ENCODE measurements at places on chromosomes 2 and 18. TPM values are rescaled to one million over a fixed set of nuclear protein-coding genes. Genes with fewer than 3 reads are reported as not detected.
A peak's percentile ranks its signal among the peaks of the same experiment; 100 is the strongest.

- DNase-seq = no peak
Measured at GRCh38 chr2:124325667-124326440, 300.8 kb downstream of the CNTNAP5 start.

- peak; percentile 44 for DNase-seq
Measured at GRCh38 chr2:205698286-205699268, 16.3 kb downstream of the NRP2 start.

- DNase-seq = peak; percentile 32
Measured at GRCh38 chr2:182379241-182379640, 47.6 kb downstream of the PDE1A start.

- DNase-seq = no peak
Measured at GRCh38 chr2:205868773-205869333, 186.6 kb downstream of the NRP2 start.

DNA sequence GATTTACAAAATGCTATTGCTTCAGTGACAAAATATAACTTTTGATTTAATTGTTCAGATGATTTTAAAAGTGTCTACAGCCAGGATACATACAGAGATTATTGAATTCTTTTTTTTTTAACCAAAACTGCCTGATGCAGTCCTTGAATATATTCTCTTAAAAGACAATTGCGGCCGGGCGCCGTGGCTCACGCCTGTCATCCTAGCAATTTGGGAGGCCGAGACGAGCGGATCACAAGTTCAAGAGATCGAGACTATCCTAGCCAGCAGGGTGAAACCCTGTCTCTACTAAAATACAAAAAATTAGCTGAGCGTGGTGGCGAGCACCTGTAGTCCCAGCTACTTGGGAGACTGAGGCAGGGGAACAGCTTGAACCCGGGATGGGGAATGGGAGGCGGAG lies 497.0 kb upstream of the FSIP2 start:
- DNase-seq = no peak

The CACNB4 gene
- total RNA-seq = 62.9 TPM

- no peak for DNase-seq
Measured at GRCh38 chr2:41791523-41791922, 256.3 kb upstream of the PKDCC start.

DNA sequence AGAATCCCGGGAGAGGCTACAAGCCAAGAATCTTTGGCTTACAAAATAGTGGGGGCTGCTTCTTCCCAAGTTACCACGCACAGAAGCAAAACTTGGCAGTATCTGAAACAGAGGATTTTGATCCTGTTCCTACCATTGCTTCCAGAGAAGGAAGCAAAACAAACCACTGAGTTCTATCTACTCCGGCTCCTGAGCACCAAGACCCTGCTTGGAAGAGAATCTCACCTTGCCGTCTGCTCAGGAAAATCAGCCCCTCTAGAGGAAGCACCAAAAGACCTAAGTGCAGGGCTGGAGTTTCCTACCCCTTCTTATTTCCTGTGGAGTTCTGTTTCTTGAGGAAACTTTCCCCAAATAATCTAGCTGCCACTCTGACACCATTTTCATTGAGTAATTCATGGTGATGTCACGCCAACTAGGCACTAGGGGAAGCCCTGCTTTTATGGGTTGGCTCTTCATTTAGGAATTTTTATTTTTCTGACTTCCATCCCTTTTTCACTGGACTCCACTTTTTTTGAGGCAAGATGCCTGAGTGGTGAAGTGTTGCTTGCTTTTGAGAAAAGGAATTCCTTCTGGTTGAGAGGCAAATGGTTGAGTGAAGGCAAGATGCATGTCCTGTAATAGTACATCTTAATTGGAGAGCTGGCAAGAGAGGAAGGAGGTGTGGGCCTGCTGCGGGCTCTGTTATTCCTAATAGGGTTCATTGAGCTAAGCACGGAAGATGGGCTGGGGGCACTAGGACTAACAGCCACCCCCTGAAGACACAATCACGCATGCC lies 36.8 kb upstream of the EML4 start:
- no peak for DNase-seq

The SKOR2 gene
- total RNA-seq = 0.55 TPM

DNA sequence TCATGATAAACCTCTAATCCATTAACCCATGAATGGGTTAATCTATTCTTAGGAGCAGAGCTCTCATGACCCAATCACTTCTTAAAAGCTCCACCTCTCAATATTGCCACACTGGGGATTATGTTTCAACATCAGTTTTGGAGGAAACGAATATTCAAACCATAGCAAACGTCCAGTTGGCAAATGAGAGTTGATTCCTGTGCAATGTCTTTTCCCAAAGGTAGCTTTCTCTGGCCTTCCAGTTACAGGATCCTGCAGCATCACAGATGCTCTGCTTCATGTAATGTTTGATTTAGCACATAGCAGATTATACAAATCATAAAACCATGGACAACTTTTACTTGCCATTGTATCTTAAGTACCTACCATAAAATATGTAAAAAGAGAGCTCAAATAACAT lies 481.0 kb downstream of the TNS1 start:
- no peak for DNase-seq

The RPS27A gene
- total RNA-seq = 1,805 TPM

DNA sequence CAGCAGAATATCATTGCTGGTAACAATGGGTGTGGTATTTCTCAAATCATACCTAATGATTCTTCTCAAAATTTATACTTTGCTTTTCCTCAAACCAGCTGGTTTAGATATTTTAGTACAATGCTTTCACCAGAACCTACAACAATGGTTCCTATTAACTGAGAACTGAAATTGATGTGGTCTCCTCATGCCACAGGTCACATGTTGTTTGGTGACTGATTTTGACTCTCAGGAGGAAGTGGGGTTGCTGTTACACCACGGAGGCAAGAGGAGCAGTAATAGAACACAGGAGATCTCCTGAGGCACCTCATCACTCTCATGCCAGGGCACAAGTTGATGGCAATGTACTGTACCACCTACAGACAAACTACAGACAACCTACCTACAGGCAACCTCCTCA lies 3.0 kb upstream of the CEP68 start:
- no peak for DNase-seq

- no peak for DNase-seq
Measured at GRCh38 chr2:28649481-28650265, 102.0 kb upstream of the PPP1CB start.

The IL1F10 gene
- total RNA-seq = not detected

DNA sequence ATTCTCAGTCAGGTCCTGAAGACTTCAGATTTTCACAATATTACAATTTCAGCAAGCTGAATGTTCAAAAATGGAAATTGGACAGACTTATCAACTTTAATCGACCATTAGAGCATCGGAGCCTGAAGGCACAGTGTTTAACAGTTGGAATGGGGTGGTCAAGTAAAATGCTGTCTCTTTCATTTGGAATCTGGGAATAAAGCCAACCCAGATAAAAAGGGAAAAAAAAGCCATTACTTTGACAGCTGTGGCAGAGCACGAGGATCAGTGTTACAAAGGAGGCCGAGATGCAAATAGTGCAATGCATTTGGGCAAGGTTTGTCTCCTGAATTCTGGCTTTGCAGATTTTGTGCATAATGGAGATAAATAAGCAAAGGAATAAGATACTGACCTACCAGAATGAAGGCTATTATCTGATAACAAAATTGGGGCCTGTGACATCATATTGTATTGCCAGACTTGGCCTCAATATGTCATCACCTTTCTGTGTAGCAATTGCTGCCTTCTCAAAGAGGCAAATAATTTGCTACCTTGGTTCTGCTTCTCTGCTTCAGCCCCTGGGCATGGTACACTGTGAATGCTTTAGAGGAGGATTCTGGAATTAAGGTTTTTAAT lies 277.5 kb upstream of the KLHL29 start:
- DNase-seq = peak; percentile 94

DNA sequence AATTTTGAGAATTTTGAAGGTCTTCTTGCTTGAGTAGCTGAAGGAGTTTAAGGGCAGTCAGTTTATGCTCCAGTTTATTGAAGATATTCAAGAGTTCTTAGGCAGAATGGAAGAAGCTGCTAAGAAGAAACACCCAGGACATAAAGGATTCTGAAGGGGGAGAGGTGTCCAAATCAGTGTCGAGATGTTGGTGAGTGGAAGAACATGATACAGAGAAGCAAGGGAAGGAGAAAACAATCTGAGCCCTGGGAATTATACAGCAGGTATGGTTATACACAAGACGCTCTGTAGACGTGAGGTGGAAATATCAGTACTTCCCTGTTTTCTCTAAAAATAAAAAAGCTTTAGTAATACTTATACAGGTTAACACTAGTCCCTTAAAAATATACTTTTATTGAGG lies 60.1 kb downstream of the CLIP4 start:
- DNase-seq = no peak

DNA sequence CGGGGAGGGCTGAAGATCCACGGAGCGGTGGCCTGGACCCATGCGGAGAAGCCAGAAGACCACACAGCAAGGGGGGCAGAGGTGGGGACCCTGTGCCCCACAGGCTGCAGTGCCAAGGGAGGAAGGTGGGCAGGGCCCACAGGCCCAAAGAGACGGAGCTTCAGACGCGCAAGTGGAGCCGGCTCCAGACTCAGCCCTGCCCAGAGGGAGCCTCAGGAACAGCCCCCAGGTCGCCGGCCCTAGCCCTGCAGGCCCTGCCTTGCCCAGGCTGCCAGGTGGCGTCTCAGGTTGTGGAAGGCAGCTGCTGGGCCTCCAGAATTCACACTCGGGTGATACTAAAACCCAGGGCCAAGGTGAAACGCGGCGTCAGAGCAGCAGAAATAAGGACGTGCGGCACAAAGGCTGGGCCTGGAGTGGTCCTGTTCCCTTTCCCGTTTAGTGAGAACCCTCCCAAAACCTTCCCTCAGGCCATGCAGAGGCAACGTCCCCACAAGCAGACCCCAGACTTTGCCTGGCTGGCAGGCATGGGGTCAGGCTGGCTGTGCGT lies 36.8 kb downstream of the SLC66A2 start:
- DNase-seq = no peak

The SLC16A14 gene
- total RNA-seq = 26.7 TPM

DNA sequence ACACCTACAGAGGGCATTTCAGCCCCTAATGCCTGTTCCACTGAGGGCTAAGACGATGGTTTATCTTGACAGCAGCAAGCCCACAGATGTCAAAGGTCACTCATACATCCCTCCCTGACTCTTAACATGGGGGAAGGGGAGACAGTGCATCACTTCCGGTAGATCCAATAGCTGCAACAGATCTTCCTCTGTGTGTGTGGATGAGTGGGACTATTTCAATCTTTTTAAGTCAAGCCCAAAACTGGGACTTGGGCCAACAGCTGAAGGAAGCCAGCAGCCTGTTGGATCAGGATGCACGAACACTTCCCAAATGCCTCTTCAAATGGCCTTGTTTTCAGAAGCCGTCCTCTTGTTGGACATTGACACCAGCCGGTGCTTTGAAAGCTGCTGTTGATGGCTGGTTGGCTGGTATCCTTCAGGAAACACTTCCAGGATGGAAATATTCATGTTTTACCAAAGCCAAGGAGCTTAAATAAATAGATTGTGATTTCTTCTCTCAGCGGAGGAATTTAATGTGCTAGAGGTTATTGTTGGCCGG lies 59.2 kb downstream of the IL1R2 start:
- no peak for DNase-seq

The REG3A gene
- not detected for total RNA-seq

- no peak for DNase-seq
Measured at GRCh38 chr2:161424394-161424769, 8.3 kb downstream of the TBR1 start.

DNA sequence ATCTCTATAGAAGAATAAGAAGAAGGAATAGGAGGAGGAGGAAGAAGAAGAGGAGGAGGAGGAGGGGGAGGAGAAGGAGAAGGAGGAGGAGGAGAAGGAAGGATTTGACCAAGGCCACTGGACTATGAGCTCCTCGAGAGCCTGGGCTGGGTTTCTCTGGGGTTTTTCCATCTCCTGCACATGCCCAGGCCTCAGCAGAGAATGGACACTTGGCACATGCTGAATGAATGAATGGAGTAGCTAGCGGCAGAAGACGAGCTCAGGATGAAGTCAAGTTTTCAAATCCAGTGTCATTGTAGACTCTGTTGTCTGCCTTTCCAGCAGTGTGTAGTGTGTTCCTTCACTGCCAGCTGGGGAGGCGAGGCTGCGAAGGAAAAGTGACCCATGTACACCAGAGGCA lies 2.2 kb downstream of the MYO7B start:
- no peak for DNase-seq

DNA sequence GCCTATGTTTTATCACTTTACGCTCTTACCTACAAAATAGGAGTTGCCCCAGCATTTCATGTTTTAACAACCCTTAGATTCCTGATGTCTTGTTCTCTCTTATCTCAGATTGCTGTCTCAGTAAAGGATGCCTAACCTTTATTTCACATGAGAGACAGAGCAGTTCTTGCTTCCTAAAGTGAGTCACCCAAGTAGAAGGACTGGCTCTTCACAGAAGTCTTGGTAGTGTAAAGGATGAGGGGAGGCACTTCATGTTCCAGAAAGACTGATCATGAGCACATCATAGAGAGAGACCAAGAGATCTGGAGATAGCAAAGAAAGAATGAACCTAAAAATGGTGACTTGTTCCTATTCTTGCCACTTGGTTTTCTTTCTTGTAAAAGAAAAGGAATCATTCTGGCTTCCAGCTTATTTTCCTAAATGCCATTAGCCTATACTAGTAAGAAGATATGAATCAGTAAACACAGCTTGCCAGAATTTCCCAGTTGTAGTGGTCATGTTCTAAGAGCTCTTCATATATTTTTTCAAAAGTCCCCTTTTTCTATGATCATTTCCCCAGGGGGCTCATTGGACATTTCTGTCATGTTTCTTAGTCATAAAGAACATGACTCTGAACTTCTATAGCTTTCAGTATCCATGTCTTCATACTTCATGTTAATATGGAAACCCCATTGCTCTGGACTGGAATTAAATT lies 54.9 kb downstream of the MAPRE2 start:
- DNase-seq = no peak

Data from spinal cord (tissue), 10 donors.